ENCODE measurements at places on chromosomes 7 and 10.
A peak's percentile ranks its signal among the peaks of the same experiment; 100 is the strongest.

GRCh38 chr7:42967391-42967790, 35.2 kb downstream of the MRPL32 start:
- no peak for DNase-seq

DNA sequence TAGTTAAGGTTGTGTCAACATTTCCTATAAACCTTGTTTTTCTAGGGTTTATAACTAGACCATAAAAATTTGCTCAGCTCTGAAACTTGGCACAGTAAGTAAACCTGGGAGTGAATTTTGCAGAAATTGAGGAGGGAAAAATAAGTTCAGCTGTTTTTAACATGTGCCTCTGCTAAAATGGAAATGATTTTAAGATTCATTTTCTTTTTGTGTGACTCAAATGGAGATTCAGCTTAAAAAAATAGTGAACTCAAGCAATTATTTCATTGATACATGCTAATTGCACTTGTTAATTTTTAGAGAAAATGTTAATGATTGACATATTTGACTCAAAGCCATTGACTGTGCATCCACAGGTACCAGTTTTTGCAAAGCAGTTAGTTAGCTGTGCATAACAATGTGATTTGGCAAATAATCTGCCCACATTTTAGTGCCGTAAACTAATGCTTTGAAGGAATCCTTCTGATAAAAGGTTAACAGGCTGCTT, 68.5 kb upstream of the ZNF438 start:
- no peak for DNase-seq

GRCh38 chr10:17479822-17480221, 25.4 kb upstream of the ST8SIA6 start:
- no peak for DNase-seq

DNA sequence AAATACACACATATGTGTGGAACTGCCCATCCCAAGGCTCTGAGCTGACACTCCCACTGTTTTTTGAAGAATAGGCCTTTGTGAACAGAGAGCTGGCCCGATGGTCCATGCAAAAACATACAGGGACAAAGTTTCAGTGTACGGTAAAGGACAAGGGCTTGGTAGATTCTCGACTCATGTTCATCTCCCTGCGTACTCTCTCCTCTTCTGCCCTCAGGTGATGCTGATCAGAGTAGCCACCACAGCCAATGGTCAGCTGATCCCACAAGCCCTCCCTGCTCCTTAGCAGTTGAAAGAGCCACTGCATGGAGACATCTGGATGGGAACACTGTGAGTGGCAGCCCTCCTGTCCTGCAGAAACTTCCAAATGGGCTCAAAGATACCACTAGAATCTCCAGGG, 23.1 kb upstream of the C10orf71 start:
- no peak for DNase-seq

DNA sequence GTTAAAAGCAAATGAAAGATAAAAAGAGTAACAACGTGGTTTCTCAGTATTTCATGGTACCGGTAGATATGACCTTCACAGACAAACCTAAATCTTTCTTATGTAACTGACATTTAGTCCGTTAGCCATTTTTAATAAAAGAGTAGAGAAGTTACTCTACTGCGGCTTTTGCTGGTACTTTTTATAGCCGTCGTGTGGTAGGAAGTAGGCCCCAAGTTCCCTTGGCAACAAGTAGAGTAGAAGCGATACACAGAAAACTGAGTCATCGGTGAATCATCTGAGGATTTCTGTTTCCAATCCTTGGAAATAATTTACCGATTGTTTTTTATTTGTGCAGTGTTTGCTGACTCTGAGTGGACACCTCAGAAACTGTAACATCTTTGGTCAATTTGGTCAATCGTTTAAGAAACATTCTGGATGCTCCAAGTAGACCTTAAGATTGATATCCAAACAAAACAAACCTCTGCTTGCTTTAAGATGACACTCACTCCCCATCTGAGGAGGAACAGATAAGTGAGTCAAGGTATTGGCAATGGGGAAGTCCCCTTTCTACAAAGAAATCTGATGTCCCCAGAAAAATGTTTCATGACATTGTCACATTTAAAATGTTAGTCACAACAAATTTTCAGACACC, 63.9 kb upstream of the AHR start:
- DNase-seq: peak; percentile 31
